ENCODE measurements at places on chromosomes 4 and X.

- no peak for DNase-seq
Observed at GRCh38 chr4:159284113-159284512, 181.2 kb downstream of the RAPGEF2 start.

- DNase-seq, result no peak
Observed at GRCh38 chr4:71498625-71499024, 159.8 kb downstream of the SLC4A4 start.

GRCh38 chrX:107537815-107538214, 88.4 kb downstream of the FRMPD3 start:
- DNase-seq, result no peak

GRCh38 chr4:84574069-84574720, 8.7 kb upstream of the CDS1 start:
- DNase-seq, result no peak

Measured in SHP77 treated with DMSO at 0.1 percent for 48 hours (cell line).